ENCODE measurements at places on chromosomes 12 and 14.
A peak's percentile ranks its signal among the peaks of the same experiment; 100 is the strongest.

- DNase-seq: peak; percentile 15
Measured at GRCh38 chr14:68477461-68478085, 315.3 kb downstream of the ZFP36L1 start.

- no peak for DNase-seq
Measured at GRCh38 chr12:92452763-92453162, 250.0 kb upstream of the PLEKHG7 start.

DNA sequence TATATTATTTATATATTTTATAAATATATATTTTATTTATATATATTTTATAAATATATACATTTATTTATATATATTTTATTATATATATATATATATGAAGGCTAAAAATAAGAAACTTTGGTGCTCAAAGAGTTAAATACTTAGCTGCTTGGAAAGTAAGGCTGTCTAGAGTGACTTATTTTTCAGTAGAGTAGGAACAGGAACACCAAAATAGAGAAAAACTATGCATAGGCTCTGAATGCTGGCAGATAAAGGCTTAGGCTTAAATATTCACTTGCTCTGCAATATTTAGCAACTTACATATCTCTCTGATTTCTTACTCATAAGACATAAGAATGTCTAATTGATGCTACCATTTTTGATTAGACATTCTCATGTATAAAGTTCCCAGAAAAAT, 991.2 kb downstream of the VRK1 start:
- no peak for DNase-seq

DNA sequence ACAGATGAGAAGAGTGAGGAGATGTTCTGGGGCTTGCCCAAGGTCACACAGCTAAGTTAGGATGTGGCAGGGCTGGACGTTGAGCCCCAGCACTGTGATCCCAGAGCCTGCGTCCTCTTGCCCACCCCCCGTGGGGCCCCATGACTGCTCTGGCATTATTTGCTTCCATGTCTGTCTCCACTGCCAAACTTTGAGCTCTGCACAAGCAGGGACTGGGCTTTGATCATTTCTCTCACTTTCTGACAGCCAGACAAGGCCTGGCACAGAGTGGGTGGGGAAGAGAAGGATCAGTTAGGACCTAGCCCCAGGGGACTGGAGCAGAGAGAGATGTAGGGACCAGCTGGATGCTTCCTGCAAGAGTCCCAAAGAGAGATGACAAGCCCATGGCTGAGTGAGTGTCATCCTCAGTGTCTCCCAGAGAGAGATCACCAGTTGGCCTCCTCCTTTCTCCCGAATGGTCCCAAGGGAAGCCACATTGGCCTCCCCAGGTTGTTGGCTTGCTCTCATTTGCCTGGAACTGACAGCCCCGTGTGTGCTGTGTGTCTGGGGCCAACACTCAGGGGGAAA, 126.7 kb upstream of the PWP1 start:
- no peak for DNase-seq

GRCh38 chr12:70615174-70615866, 21.9 kb downstream of the PTPRB start:
- DNase-seq: no peak

GRCh38 chr14:22812744-22813143, 2.5 kb downstream of the SLC7A7 start:
- DNase-seq: no peak

- DNase-seq: no peak
Measured at GRCh38 chr12:102051431-102051965, 10.3 kb downstream of the WASHC3 start.

- DNase-seq: no peak
Measured at GRCh38 chr12:101783150-101783549, 43.9 kb upstream of the SYCP3 start.

- DNase-seq: no peak
Measured at GRCh38 chr14:50985124-50985858, 41.0 kb upstream of the PYGL start.

GRCh38 chr14:56189307-56189706, 71.1 kb downstream of the PELI2 start:
- DNase-seq: no peak

DNA sequence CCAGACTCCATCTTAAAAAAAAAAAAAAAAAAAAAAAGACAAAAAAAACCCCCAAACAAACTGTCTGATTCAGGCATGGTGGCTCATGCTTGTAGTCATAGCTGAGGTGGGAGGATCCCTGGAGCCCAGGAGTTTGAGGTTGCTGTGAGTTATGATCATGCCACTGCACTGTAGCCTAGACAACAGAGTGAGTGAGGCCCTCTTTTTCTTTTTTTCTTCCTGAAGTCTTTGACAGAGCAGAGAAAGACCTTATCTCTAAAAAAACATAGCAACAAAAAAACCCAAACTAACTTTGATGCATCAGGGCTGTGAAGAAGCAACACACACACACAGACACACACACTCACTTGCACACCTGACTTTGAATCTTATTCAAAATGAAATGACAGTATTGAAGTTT, 7.7 kb upstream of the AMN1 start:
- no peak for DNase-seq

GRCh38 chr12:109696485-109697269, 16.9 kb upstream of the FAM222A start:
- DNase-seq: no peak

DNA sequence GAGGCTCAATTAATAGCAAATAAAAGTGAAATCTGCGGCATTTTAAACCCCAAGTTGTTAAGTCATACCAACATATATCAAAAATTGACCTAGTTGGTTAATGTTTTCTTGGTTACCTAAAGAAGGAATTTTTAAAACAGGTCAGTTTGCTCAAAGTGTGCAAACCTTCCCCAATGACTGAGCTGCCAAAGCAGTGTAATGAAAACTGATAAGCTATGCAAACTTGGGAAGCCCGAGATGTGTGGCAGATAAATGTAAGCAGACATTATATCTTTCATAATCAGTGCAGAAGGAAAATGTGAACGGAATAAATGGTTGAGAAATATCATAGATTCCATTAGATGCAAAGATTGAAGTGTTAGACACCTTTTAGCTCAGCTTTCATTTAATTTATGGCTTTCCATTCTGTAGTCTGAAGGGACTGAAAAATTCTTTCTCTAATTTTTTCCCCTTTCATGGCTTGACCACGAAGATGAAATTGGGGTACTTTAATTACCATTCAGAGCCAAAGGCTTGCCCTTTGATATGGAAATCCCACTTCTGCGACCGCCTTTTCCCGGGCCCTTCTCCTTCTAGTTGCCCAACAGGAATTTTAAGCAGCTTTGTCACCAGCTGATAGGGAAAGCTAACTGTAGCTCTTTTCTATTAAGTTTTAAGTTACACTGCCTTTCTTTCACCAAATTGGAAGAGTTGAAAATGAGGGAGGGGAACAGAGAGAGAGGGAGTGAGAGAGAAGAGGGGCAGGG, 306.6 kb upstream of the SOX5 start:
- DNase-seq: peak; percentile 46

DNA sequence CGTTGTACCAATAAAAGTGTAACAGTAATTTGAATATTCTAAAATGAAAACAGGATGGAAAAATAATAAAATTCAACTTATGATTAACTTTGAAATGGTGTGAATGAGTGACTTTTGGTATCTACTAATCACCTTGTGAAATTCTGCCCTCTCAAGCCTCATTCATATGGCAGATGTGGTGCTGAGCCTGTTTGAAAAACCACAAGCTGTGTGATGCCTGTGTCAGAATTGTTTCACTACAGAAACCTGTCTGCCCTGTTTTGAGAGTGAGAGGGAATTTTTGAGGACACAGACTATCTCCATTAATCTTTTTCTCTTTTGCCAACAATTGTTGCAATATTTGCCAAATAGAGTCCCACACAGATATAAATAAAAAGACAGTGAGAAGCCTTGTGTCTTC, 3.9 kb upstream of the RNU6-7 start:
- no peak for DNase-seq

- no peak for DNase-seq
Measured at GRCh38 chr12:109870648-109871047, 9.7 kb downstream of the GLTP start.

GRCh38 chr12:107873223-107873622, 98.7 kb downstream of the ASCL4 start:
- DNase-seq: no peak

DNA sequence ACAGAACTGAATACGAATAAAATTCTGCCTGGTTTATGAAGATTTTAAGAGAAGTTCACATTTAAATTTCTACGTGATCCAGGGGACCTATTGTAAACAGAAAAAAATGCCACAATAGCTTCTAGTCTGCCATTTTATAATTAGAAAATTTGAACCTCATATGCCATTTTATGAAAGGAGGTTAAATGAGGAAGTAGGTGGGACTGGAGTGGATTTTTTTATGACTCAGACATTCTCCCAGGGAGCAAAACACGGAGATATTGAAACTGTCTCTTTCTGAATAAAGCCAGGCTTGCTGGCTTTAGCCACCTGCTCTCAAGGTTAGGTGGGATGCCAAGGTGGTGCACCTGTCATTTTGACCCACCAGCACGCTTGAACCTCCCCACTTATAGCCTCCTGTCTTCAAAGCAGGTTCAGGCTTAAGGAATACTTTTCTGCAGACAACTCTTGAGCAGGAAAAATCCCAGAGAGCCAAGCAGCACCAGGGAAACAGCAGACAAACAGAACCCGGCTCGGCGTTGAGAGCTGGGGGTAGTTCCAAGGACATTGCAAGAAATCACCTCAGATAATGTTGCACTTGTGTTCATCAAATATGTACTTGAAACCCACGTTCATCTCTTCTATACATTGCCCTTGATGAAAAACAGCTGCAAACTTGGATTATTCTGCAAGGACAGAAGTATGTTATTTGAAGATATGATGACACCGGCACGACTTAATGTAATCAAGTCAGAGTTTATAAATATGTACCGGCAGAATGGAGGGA, 203.7 kb downstream of the PPM1H start:
- no peak for DNase-seq

GRCh38 chr12:93536766-93537488, 35.5 kb upstream of the SOCS2 start:
- peak; percentile 36 for DNase-seq

GRCh38 chr12:120851444-120851843, 52.7 kb downstream of the SPPL3 start:
- no peak for DNase-seq

GRCh38 chr14:54105898-54106297, 149.3 kb upstream of the BMP4 start:
- DNase-seq: no peak

GRCh38 chr14:68703093-68703492, 89.8 kb downstream of the ZFP36L1 start:
- no peak for DNase-seq

GRCh38 chr12:114476159-114476558, 70.2 kb upstream of the TBX5 start:
- DNase-seq: peak; percentile 23

- no peak for DNase-seq
Measured at GRCh38 chr12:39571351-39571750, 48.3 kb downstream of the ABCD2 start.

- peak; percentile 63 for DNase-seq
Measured at GRCh38 chr14:90726656-90727055, 89.6 kb downstream of the TTC7B start.

DNA sequence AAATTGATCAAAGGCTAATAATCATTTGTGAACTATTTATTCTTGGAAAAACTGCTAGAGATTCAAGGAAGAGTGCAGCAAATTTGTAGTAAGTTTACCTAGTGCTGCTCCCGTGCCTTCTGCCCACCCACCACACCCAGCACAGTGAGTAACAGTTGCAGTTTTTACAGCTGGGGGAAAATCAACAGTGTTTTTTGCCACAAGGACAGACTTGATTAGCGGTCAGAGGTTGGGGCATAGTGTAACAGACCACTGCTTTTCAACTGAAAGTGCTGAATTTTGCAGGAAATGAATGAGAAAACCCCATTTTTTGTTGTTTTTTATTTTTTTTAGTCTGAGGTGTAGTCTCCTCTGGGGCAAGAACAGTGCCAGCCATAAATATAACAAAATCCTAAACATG, 7.5 kb upstream of the KLRK1 start:
- no peak for DNase-seq

GRCh38 chr14:105430042-105430441, 10.4 kb downstream of the MTA1 start:
- DNase-seq: no peak

- no peak for DNase-seq
Measured at GRCh38 chr14:50086321-50086711, 30.1 kb downstream of the VCPKMT start.

DNA sequence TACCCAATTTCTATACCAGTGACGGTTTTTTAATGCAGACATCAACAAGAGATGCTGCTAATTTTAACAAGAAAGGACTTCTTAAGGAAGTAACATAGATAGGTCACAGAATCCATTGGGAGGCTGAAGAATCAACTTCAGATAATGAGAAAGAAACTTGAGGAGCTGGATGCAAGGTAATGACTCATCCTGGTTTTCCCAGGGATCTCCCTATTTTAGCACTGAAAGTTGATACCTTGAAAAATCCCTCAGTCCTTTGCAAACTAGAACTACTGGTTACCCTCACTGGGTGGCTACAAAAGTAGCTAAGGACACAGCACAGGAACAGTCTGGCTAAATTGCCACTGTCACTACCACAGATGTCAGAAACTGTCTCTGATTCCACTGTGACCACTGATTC, 561.9 kb downstream of the FLRT2 start:
- DNase-seq: no peak

GRCh38 chr12:26246483-26247164, 51.3 kb downstream of the SSPN start:
- no peak for DNase-seq

- DNase-seq: peak; percentile 66
Measured at GRCh38 chr12:95815632-95816212, 25.2 kb upstream of the NTN4 start.

- DNase-seq: no peak
Measured at GRCh38 chr14:73630009-73630780, 14.6 kb upstream of the DNAL1 start.

- peak; percentile 33 for DNase-seq
Measured at GRCh38 chr12:49578471-49579112, 10.7 kb upstream of the MCRS1 start.

DNA sequence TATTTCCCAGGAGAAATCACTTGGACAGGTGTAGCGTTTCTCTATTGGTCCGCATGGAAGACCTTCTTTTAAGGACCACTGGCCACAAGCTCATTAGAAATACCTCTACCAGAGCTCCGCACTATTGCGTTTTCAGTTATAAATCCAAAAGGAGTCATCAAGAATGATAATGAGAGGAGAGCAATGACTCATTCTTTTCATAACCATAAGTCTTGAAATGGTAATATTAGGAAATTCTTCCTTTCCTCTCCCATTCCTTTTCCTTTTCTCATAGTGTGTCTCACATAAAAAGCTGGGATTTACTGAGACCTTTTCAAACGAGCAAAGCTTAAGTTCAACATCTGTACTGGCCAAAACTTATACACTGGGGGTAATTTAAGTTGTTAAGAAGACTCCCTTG, 215.7 kb downstream of the CPNE8 start:
- no peak for DNase-seq

Data from brain (organoid and tissue), 16 donors.